ENCODE measurements at places on chromosomes 12 and 14.

DNA sequence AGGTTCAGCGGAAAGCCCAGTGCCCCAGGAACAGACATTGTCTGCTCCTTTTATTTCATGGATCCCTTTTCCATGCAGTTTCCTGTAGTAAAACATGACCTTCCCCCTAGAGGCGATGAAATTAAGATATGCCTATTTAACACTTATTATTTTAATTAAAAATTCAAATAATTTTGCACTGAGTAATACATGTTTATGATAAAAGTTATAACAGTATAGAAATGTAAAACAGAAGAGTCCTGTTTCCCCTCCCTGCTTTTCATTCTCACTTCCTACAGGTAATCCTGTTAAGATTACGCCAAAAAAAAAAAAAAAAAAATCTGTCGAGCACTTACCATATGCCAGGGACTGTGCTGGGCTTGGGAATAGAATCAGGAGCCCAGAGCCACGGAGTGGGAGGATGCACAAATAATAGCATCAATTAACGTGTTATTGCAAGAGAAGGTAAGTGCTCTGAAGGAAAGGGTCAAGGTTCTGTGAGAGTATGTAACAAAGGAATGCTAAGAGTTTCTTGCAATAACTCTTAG lies 830 bp upstream of the LPCAT3 start:
- no peaks in the 10 kb centered on the region for H3K27me3 ChIP-seq
- H3K4me1 ChIP-seq = peaks cover 28% of the 10 kb centered on the region
- peak overlapping the region; percentile 91 for H3K27ac ChIP-seq
- peak overlapping the region; percentile 96 for H3K4me3 ChIP-seq
- no peak for DNase-seq

GRCh38 chr12:5244513-5244972 lies 187.4 kb upstream of the NTF3 start:
- no peak overlapping the region for H3K27ac ChIP-seq
- no peaks in the 10 kb centered on the region for H3K4me1 ChIP-seq
- no peaks in the 10 kb centered on the region for H3K27me3 ChIP-seq
- no peaks in the 10 kb centered on the region for H3K36me3 ChIP-seq
- H3K4me3 ChIP-seq = no peak overlapping the region

- H3K36me3 ChIP-seq = peaks cover 34% of the 10 kb centered on the region
- H3K27ac ChIP-seq = peak overlapping the region; percentile 91
- H3K4me1 ChIP-seq = peaks cover 81% of the 10 kb centered on the region
- H3K27me3 ChIP-seq = no peaks in the 10 kb centered on the region
Measured at GRCh38 chr14:89626233-89626806, 209.3 kb upstream of the FOXN3 start.

DNA sequence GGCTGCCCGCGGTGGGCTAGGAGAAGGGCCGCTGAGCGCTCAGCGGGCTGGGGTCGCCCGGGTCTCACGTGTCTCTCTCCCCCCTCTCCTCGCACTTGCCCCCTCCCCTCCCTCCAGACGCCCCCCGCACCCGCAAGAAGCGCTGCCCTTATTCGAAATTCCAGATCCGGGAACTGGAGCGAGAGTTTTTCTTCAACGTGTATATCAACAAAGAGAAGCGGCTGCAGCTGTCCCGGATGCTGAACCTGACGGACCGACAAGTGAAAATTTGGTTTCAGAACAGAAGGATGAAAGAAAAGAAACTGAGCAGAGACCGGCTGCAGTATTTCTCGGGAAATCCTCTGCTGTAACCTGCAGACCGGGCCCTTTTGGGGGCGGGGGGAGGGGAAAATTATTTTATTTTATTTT lies 314 bp upstream of the HOTAIR start:
- no peak for DNase-seq
- H3K36me3 ChIP-seq = peaks cover 4% of the 10 kb centered on the region
- H3K27me3 ChIP-seq = peaks cover 79% of the 10 kb centered on the region
- H3K4me1 ChIP-seq = peaks cover 15% of the 10 kb centered on the region
- no peak overlapping the region for H3K4me3 ChIP-seq
- no peak overlapping the region for H3K27ac ChIP-seq

DNA sequence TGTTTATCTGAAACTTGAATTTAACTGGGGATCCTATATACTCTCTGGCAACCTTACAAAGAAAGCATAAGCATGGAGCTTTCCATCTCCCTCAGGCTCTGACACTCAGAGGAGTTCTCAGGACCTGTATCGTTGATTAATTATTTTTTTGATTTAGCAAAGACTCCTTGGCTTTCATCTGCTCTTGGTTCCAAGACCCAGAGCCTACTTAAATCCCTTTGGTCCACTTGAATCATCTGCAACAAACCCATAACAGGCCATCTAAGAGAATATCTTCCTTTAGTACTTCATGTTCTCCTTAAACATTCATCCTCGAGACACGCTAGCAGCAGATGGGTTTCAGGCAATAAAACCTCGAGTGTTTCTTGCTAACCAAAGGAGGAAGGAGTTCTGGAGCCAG lies 85.4 kb downstream of the ZFP36L1 start:
- H3K4me3 ChIP-seq = no peak overlapping the region
- no peaks in the 10 kb centered on the region for H3K36me3 ChIP-seq

Data from activated CD8-positive, alpha-beta T cell treated with anti-CD3 and anti-CD28 coated beads for 36 hours (primary cell).